Ammon's horn (tissue), 1 donor: ENCODE measurements at places on chromosomes 16 and 17.
A peak's percentile ranks its signal among the peaks of the same experiment; 100 is the strongest.

DNA sequence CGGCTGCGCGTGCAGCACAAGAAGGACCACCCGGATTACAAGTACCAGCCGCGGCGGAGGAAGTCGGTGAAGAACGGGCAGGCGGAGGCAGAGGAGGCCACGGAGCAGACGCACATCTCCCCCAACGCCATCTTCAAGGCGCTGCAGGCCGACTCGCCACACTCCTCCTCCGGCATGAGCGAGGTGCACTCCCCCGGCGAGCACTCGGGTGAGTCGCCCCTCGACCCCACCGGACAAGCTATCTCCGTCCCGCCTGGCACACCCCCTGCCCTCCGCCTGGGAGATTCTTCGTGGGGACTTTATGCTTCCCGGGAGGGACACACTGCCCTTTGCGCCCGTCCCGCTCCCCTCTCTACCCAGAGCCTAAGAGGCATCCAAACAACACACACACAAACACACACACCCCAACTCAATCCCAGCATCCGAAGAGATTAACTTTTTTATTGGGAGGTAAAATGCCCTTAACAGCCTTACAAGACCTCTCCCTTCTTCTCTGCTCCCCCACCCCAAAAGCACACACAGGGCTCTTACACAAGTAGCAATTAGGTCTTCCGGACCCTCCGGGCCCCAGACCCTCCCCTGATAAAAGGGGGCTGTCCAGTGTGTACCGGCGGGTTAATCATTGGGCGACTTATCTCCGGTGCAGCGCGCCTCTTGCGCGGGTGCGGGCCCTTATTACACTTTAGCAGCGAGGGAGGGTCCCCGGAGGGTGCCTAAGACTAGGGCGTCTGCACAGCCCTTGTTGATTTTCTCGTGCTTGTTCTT lies 2.1 kb downstream of the SOX9 start:
- no peak for DNase-seq

DNA sequence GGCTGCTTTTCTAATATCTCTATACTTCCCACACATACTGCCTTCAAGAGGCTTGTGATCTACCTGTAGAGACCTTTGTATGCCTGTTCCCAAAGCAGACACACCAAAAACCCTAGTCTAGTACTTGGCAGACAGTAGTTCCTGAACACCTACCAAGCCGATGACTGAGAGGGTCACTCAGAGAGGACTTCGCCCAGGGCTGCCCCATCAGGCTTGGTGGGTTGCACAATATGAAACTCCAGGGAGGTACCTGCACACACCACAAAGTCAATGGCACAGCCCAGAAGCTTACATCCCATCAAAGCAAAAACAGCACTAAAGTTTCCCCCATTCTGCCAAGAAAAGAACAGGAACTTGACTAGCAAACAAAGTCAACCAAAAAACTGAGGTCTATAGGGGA lies 30.3 kb downstream of the ASPA start:
- DNase-seq: no peak

DNA sequence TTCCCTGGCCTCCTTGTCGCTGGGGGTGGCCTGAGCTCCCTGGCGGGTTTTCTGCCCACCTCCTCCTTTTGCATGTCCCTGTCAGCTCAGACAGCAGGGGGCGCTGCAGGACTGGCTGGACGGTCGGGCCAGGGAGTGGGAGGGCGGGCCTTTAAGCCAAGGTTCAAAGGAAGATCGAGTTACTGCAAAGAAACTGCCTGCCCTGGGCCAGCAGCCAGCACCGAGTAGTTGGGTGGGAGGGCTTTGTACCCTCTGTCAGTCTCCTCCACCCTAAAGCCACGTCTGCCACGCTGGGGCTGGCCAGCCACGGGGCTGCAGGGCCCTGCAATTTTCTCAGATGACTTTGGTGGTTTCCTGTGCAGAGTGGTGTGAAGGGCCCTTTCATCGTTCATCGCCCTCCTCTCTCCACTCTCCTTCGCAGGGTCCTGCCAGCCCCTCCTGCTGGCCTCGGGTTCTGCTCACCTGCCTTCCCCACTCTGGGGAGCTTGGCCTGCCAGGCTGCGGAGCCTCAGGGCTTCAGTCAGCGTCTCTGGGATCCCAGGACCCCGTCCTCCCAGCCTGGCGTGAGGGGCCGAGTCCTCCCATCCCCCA lies 12.3 kb downstream of the GPR142 start:
- peak; percentile 91 for DNase-seq

DNA sequence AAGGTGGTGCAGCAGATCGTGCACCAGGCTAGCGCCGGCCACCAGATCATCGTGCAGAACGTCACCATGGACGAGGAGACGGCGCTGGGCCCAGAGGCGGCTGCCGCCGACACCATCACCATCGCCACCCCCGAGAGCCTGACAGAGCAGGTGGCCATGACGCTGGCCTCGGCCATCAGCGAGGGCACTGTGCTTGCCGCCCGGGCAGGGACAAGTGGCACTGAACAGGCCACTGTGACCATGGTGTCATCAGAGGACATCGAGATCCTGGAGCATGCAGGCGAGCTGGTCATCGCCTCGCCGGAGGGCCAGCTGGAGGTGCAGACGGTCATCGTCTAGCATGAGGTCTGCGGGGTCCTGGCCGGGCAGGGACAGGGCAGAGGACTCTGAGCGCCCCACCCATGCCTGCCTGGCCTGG lies 1.0 kb upstream of the DNASE1L2 start:
- no peak for DNase-seq

GRCh38 chr17:8611619-8612298 lies 18.8 kb downstream of the MYH10 start:
- DNase-seq: no peak

DNA sequence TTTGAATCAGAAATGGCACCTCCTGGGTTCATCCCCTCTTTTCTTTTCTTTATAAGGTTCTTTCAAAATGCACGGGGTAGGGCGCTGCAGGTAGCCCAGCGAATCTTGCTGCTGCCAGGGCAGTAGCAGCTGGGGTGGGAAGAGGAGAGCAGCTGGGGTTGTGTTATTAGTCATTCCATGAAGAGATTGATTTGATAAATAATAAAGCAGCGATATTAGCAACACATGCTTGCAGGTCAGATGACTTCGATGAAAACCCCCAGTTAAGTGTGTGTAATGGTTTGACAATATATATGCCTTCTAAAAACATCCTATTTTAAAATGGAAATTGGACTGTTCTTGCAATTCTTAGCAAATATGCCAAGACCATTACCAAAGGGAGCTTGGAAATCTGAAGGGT lies 200.7 kb downstream of the CCDC182 start:
- DNase-seq: no peak

GRCh38 chr16:47142486-47142820 lies 1.3 kb downstream of the NETO2 start:
- DNase-seq: peak; percentile 17

DNA sequence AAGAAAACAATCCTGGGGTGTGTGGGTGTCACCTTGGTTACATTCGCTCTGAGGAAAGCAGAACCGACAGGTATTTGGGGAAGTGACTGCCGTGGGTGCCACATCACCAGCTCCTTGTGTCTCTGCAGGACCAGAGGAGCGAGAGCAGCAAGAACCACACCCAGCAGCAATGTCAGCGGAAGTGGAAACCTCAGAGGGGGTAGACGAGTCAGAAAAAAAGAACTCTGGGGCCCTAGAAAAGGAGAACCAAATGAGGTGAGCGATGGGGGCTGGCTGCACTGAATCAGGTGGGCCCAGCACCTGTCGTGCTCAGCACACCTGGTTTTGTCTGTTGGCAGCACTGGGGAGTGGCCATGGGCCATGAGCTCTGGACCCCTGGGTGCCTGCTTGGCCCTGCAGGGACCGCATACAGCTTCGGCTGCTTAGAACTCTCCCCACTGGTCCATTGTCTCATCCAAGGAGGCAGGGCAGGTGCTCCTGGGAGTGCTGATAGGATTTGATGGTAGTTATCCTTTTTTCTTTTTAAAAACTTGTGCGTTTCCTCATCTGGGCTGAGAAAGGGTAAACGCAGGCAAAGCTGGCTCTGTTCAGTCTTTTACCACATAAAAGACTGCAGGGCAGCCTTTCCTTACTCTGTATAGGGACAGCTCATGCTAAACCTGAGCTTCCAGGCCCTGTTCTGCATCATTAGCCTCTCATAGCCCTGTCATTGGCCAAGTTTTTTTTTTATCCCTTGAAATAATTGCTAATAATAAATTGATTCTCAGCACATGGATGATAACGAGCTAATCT lies 29.4 kb downstream of the HMOX2 start:
- no peak for DNase-seq

DNA sequence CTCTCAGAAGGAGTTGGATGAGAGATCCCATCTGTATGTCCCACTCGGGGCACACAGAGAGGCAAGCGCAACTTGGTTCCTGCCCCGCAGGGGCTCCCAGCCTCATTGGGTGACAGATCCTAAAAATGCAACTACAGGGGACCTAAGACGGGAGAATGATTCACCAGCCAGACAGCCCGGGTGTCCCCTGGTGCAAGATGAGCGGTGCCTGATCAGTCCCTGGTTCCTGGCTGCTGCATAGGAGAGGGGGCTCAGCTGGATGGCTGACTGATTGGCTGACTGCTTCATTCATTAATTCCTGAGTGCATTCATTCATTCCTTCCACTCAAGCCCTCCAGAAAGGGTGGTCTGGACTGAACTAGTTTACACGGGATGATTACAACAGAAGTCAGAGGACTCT lies 22.0 kb downstream of the WNT3 start:
- DNase-seq: no peak

DNA sequence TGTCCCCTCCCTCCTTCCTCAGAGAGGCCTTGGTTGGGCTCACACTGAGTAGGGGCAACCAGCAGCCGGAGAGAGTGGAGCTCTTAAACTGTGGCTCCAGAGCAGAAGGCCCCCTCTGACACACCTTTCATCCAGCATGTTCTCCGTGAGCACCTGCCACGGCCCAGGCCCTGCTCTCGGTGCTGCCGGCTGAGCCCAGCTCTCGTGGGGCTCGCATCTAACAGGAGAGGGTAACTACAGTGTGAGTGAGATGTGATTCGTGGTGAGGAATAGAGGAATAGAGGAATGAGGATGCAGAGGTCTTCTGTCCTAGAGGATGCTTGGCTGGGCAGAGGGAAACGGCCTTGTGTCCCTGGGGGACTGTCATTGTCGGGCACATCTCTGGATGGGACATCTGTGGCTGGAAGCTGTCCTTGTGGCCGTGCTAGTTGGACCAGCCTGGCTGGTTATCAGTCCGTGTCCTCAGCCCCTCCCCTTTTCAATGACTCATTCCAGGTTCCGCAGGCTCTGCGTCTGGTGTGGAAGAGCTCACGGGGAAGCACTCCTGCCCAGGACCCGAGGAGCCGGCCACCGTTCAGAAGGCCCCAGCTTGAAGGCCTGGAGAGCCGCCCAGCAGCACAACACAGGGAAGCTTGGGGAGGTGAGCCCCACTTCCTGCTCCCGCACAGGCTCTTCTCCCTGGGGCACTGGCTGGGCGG lies 11.9 kb upstream of the DNASE1 start:
- DNase-seq: no peak

DNA sequence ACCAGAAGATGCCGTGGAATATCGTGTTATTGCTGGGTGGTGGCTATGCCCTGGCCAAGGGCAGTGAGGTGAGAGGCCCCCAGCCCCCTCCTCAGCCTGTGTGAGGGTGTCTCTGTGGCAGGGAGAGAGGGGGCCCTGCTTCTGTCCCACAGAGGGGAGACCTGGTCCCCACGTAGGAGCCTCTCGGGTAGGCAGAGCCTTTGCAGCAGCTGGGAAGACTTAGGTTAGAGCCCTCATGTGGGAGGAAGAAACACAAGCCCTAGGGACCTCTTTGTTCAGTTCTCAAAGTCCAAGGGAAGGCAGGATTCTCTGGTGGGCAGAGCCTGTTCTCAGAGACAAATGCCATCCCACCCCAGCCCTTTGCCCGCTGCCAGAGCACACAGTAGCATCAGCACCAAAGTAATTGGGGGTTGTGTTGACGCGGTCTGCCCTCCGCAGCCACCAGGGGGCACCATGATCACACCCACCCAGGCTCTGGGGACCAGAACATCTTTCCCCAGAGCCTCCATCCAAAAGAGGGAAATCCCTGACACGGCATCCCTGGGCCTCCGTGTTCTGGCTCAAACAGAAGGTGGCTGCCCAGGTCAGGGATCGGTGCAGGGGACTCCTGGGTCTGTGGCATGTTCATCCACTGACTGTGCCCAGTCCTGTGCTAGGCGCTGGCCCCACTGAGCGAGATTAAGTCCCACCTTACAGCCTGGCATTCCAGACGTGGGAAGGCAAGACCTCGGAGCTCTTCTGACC lies 11.5 kb upstream of the FOXN1 start:
- peak; percentile 84 for DNase-seq

DNA sequence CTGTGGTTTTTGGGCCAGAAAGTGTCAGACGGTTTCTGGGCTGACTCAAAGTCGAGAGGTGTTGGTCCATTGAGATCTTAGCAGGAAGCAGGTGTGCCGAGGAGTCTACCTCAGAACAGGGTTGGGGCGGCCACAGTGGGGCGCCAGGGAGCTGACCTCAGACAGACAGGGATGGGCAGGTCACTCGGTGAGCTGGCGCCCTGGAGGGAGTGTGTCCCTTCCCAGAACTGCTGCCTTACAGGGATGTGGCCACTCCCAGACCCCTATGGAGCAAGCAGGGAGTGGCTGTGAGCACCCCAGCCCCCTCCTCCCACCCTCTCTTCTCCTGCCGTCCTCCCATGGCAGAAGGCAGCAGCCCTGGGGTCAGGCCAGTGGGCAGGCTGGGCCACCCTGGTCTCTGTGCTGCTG lies 14.0 kb upstream of the DPEP1 start:
- DNase-seq: no peak

- no peak for DNase-seq
These were observed 47.3 kb downstream of the SMPD3 start for GRCh38 chr16:68400924-68401460.

- DNase-seq: no peak
These were observed 6.9 kb downstream of the GNAO1 start for GRCh38 chr16:56198006-56198754.

DNA sequence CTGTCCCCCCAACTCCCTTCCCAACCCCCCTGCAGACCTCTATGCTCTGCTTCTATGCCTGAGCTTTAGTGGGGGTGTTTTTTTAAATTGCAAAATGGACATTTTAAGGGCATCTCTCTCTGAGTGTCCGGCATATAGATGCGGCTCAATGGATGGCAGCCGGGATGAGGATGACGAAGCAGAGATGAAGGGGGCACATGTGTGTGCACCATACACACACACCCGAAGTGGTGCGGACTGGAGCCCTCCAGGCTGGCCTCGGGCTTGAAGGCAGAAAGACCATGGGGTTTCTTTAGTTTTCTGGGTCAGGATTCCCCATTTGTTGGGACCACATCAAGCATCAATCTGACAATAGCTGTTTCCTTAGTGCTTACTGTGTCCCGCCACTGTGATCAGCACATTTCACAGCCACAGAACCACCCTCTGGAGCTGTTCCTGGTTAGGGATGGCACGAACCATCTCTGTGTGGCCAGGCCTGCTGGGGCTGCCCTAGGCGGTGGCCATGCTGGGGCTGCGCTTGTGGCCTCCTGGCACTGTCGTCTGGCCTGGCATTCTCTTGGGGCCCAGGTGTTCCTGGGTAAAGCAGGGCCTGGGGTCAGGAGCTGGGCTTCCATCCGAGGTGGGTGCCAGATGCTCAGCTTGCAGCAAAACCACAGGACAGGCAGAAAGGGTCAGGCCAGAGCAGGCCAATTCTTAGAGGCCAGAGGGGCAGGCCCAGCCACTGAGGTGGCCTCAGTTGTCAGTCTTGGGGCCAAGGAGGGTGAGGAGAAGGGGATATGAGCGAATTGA lies 49.9 kb downstream of the NT5M start:
- no peak for DNase-seq
